Activated CD4-positive, alpha-beta memory T cell treated with anti-CD3 and anti-CD28 coated beads for 36 hours (primary cell): ENCODE measurements at places on chromosomes 12 and 14.

GRCh38 chr12:21757735-21758134 is 16.8 kb downstream of the KCNJ8 start:
- no peak for DNase-seq

DNA sequence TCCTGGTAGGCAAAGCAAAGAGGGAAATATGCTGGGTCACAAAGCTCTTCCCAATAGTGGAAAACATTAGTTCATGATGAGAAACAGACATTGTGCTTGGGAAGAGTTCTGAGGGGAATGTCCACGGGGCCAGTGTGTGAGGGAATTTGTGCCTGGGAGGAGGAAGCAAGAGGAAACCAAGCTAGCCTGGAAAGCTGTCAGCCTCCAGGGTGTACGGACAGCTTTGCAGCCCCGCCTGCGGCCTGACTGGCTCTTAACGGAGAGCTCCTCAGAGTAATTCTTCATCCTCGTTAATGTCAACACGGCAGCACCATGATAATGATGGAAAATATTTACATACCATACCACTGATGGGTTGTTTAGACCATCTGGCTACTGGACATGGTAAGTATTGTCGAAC is 32.4 kb downstream of the PITPNM2 start:
- no peak for DNase-seq

- DNase-seq: no peak
Observed at GRCh38 chr14:63764620-63765139, 36.8 kb upstream of the SGPP1 start.

DNA sequence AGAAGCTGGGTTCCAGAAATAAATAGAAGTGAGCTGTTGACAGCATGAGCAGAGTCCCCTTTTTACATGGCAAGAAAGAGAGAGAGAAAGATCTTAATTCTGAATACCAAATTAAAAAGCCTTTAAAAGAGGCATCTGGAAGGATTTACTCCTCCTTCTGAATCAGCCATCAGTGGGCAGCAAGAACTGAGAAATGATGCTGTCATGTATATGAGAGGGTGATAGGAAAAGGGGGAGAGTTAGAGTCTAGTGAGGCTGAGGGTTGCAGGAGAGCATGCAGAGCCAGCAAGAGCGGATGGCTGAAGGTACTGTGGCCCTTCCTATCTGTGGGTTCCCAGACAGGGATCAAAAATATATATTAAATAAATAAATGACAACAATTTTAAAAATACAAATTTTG is 34.5 kb upstream of the GNG2 start:
- no peak for DNase-seq

GRCh38 chr12:33752854-33753253 is 269.4 kb upstream of the ALG10 start:
- no peak for DNase-seq

- no peak for DNase-seq
Observed at GRCh38 chr12:123058980-123059379, 78.5 kb downstream of the ARL6IP4 start.

DNA sequence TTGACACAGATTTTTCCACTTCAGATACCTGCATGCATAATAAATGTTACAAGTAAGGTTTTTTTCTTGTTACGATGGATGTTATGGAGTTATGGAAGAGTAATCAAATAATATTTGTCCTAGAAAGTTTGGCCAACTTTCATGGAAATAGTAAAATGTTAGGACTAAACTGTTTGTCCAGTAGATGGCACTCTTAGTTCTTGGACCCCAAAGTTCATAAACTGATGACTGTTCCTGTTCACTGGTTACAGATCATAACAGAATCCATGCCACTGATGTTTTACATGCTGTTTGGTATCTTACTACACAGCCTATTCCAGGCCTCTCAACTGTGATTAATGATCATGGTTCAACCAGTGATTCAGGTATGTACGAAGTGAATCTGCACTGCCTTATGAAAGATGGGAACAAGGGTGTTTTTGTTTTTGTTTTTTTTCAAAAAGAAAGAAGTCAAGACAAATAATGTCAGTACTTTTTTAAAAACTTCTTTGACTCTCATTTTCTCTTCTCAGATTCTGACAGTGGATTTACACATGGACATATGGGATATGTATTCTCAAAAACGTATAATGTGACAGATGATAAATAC is 48.8 kb upstream of the SLCO1C1 start:
- no peak for DNase-seq

- no peak for DNase-seq
Observed at GRCh38 chr14:100190126-100190525, 30.7 kb upstream of the DEGS2 start.

GRCh38 chr12:118061873-118062843 is 1.2 kb upstream of the WSB2 start:
- DNase-seq: peak; percentile 35

- no peak for DNase-seq
Observed at GRCh38 chr14:33026850-33027430, 88.3 kb downstream of the NPAS3 start.

GRCh38 chr12:79186506-79186905 is 321.9 kb downstream of the SYT1 start:
- no peak for DNase-seq

GRCh38 chr12:72082986-72083820 is 144.6 kb downstream of the TPH2 start:
- no peak for DNase-seq

GRCh38 chr14:71354801-71355200 is 447.5 kb downstream of the PCNX1 start:
- no peak for DNase-seq

DNA sequence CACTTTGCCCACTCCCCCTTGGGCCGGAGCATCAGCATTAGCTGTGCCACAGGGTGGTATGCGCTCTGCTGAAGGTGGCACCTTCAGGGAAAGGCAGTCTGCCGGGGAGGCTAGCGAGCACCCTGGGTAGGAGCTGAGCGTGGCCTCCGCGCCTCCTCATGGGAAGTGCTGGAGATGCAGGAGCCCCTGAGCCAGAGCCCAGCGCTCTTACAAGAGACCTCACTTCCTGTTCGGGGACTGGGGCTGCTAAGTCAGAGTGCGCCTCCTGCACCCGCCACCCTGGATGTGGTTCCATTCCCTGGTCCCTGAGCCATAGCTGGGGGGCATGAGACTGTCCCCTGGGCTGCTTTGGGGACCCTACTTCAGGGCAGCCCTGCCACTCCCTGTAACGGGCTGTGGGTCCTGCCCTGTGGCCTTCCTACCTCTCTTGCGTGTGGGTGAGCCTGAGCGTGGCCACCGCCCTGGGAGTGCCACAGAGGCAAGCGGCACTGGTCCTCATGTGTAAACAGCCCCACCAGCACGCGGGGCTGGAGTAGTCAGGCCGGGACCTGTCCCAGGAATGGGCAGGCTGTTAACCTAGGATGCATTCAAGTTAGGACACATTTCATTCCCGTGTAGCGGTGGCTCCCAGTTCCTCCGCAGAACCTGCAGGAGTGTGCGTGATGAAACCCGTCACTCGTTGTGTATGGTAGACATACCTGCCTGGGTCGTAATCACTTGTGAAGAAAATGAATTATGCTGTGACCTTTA is 19.4 kb downstream of the COA8 start:
- no peak for DNase-seq

GRCh38 chr14:101219896-101220703 is 316.6 kb upstream of the RTL1 start:
- DNase-seq: no peak

GRCh38 chr12:6222078-6222654 is 22.0 kb downstream of the CD9 start:
- DNase-seq: no peak

DNA sequence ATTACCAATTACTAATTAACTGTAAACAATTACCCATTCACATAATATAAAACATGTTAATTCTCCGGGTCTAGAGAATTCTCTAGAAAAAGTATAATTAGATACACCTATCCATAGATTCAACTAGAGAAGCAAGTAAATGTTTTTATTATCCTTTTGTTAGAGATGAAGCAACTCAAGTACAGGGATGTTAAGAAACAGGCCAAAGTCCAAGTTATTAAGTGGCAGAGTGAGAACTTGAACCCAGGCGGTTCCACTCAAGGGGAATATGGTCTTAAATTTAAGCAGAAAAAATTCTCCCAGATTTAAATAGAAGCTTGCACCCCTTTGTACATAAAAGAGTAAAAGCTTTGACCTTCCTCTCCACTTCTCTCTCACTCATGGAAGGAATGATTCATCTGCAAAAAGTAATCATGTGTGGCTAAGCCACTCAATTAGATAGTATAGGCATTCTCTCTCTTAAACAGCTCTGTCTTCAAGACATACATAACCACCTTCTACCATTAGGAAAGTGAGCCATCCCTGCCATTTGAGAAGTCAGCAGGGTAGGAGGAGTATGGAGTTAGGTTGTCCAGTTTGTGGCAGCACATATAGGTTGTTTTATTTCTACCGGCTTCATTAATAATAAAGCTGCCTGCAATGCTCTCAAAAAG is 34.1 kb downstream of the ERGIC2 start:
- no peak for DNase-seq

- peak; percentile 70 for DNase-seq
Observed at GRCh38 chr12:4215229-4216186, 58.1 kb upstream of the CCND2 start.
